ENCODE measurements at places on chromosomes 4 and X.

DNA sequence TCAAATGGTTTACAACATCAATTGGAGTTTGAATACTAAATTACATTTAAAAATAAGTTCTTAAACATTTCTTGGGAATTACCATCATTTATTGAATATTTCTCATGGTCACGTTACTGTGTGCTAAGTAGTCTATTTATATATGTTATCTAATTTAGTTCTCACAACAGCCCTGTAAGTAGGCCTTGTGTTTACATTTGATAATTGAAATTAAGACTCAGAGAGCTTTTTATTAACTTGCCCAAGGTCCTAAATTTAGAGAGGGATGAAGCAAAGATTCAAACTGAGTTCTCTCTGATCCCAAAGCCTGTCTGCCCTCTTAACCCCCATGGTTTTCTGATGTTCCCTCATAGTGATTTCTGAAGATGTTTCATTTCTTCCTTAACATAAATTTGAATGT, 103.7 kb downstream of the CEP135 start:
- DNase-seq = no peak

- no peak for DNase-seq
These were observed 64.1 kb downstream of the RLIM start for GRCh38 chrX:74550295-74550802.

- no peak for DNase-seq
These were observed 5.2 kb downstream of the SH3KBP1 start for GRCh38 chrX:19882066-19882775.

DNA sequence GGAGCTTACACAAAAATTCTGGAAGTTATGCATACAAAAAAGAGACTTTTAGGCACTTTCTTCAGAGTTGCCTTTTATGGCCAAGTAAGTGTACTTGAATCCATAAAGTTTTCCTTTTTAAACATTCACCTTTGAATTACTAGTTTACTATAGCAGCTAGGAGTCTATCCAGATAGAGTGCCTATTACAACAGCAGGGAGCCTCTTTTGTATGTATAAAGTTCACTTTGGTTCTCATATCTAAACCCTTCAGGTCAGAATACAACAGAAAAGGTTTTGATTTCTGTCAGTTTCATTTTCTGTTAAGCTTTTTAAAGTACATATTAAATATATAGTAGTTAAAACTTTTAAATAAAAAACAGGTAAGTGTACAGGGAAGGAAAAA, 51.4 kb upstream of the IL13RA1 start:
- no peak for DNase-seq

DNA sequence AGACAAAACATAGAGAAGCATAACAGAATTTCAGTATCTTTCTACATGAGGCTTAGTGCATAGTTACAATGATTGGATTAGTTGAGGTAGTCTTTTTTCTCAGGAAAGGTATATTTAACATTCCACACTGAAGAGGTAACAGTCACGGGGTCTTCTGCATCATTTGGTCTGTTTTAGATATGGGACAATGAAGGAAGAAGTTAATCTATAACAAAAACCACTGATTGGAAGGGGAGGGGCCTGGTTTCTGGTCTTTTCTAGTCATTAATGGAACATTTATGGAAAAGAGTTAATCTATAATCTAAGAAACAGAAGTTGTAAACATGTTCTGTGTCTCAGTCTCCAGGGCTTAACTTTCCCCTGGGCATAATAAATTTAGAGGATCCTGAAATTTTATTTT, 37.3 kb upstream of the HPSE start:
- no peak for DNase-seq

DNA sequence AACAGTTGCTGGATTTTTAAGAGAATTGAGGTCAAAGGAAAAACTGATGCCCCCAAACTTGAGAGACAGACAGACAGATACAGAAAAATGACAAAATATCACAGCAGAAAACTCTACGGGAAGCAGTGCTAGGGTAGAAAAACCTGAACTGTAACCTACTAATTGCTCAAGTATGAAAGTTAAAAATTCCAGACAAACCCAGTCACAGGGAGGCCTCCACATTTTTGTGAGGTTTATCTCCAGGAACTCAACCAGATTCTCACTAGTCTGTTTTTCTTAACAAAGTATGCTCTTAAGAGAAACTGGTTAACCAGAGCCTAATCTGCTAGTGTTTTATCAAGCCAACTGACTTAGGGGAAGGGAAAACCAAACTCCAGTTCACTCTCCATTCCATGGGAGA, 19.9 kb upstream of the PPP3CA start:
- peak; percentile 81 for DNase-seq

DNA sequence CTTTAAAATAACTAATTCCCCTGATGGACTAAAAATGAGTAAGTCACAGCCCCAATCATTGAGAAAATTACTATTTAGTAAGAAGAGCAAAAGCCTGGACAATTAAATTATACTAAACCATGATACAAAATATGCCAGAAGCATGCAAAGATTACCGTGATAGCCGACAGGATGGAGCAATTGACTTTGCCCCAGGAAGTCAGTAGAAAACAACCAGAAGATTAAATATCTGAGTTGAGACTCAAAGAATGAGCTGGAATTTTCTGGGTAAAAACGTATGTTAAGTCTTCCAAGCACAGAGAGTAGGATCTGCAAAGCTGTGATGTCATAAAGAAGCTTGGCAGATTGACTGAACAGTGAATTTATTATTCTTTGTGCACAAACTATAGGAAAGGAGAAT, 816.1 kb upstream of the TENM3 start:
- DNase-seq = no peak

DNA sequence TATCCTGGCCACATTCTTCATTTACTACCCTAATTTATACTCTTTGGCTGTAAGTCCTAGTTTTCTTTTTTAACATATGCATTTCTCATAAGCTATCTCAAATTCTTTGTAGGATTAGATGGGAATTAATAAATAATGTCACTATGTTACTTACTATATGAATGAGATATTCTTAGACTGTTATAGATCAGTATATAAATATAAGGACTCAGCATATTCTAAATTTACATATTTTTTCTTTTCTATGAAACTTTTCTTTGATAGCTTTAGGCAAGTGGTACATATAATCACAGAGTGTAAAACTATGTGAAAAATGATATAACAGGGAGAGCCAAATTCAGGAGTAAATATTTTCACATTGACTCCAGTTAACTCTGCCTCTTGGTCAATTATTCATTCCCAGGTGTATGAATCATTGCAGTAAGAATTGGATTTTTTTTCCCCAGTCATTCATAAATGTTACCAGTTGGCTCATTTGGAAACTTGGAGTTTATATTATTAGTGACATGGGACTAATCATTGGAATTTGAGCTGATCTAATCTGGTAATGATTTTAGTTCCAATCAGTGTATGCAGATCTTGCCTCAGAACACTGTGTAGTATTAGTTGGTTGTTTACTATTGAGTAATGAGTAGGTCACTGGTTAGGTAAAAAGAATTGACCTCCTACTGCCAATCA, 25.3 kb downstream of the FHIP1A start:
- DNase-seq = peak; percentile 39

GRCh38 chr4:137541876-137542646, 9.8 kb upstream of the PCDH18 start:
- DNase-seq = no peak

DNA sequence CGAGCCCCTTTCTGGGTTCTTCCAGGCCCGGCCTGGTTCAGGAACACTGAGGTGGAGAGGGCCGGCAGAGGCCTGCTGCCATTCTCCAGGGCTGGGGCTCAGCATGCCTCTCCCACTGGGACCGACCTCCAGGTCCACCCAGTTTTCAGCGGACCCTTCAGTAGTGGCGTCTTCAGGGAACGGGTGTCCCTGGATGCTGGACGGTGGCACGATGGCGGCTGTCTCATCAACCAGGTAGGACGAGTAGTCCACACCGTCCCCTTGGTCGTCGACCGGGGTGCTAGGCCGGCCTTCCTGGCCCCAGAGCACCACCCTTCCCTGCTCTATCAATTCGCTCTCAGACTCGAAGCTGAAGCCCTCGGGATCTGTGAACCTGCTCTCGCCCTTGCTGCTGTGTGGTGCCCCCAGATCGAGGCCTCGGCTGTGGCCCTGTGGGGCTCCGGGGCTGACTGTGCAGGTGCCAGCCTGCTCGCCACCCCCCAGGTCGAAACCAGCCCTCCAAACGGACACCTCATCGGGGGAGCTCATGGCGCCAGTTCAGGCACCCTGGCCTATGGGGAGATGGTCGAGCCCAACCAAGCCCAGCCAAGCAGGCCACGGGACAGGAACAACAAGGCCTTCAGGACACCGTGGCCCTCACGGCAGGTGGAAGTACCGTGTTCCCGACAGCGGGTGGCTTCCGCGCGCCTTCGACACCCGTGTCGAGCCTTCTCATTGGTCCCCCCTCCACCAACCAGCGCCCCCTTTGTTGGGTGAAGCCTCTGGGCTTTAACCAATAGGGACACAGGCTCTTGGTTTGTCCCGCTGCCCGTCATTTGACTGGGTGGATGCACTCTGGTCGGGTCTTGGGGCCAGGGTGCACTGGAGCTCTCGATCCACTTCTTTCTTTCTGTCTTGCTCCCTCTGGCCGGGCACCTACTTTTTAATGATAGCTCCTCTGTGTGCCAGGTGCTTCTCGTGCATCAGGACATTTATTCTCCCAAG, 814 bp upstream of the LOC101059915 start:
- DNase-seq = no peak

DNA sequence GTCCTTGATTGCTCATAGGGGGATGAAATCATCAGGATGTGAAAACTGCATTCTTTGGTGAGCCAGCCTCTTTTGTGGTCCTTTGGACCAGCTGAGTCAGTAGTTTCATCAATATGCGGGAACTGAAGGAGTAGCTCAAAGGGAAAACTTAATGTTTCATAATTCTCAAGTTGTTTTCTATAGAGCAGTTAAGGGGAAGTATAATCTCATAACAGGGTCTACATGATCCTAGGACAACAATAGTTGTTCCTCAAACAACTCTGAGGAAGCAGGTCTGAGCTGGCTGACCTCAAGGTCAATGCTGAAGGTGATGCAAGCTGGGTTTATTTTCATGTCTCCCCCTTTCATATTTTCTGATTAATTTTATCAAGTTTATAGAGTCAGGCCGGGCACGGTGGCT, 36.1 kb upstream of the IRF2 start:
- DNase-seq = no peak

GRCh38 chr4:17168571-17168970, 270.1 kb upstream of the LDB2 start:
- DNase-seq = peak; percentile 4

DNA sequence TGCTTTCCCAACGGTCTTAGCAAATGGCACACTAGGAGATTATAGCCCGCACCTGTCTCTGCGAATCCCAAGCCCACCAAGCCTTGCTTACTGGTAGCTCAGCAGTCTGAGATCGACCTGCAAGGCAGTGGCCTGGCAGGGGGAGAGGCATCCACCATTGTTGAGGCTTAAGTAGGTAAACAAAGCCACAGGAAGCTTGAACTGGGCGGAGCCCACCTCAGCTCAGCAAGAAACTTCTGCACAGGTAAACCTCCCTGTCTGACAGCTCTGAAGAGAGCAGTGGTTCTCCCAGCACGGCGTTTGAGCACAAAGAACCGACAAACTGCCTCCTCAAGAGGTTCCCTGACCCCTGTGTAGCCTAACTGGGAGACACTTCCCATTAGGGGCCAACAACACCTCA, 42.8 kb downstream of the BRWD3 start:
- no peak for DNase-seq

DNA sequence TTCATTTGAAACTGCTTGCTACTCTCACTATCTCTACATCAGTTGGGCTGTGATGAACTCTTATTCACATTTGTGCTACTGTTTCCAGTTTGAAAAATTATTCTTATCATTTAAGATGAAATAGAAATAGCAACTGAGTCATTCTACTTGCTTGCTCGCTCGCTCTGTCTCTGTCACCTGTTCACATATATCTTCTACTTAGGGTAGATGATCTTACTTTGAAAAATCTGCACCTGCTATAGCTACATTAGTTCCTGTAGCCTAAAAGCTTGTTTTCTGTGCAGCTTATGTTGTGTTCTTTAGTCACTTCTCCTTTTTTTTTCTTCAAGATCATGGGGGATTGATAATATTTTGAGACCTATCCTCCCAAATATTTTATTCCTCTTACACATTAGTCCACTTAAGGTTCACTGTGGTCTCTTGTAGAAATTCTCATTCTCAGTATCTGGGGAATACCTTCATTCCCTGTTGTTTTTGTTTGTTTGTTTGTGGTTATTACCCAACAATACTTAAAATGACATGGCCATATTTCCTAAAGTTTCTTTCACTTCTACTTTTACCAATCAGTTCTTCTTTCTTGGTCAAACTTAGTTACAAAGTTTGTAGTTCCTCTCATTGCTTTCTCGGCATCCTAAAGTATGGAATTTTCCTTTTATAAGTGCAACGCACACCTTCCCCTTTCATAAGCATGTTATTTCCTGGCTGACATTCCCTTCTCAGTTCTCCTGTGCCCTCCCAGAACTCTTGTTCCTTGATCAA, 36.5 kb downstream of the CLCN5 start:
- no peak for DNase-seq

DNA sequence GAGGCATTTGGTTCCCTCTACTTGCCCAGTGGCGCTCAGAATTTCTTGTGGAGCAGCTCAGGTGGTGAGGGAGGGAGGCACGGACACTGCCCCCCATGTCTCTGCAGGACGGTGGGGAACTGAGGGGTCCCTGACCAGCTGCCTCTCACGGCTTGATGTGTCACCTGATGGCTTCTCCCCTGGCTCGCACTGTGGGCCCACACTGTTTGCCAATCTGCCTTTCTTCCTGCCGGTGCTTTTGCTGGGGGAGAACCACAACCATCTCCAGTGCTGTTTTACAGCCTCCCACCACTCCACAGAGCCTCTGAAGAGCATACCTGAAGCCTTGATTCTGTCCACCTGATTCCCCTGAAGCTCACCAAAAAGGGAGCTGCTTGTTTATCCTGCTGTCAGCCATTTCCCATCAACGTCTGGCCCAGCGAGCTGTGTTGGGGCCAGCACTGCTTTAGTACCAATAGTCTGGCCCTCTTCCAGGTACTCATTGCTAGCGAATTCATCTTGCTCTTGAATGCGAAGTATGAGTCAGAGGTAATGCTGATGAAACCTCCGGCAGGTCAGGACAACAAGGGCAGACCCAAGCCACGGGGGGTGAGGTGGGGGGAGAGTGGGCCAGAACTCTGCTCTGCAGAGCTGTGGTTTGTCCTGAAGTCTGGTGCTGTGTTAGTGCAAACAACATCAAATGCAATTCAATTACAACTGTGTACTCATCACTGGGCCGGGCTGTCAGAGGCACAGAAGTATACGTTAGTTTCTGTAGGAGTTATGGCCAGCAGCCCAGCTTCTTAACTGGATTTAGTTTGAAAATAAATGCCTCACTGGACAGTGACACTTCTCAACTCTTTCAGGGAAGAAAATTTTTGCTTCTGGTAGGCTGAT, 208.3 kb upstream of the JADE1 start:
- DNase-seq = peak; percentile 89

GRCh38 chrX:112851806-112852205, 11.2 kb upstream of the AMOT start:
- DNase-seq = no peak

- DNase-seq = no peak
These were observed 45.4 kb upstream of the UGT2A3 start for GRCh38 chr4:68997040-68997439.

DNA sequence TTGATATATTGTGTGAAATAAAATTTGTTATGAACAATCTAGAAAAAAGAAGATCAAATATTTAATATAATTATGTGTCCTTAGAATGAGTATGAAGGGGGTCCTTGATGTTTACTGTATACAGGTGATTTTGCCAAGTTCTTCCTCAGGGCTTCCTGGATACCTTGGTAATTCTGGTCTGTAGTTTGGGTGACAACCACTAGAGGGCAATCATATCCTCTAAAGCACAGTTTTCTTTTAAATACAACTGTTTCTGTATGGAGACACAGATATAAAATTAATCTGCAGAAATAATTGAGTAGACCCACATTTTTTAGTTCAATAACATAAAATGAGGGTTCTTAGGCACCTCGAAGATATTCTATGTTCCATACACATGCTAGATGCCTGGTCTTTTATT, 157.7 kb downstream of the SPANXN1 start:
- DNase-seq = no peak

GRCh38 chr4:162401021-162401420, 237.2 kb upstream of the FSTL5 start:
- no peak for DNase-seq

Measured in HS-5 (cell line).